Cerebellar cortex (tissue), 1 donor: ENCODE measurements at places on chromosomes 7 and 10.

DNA sequence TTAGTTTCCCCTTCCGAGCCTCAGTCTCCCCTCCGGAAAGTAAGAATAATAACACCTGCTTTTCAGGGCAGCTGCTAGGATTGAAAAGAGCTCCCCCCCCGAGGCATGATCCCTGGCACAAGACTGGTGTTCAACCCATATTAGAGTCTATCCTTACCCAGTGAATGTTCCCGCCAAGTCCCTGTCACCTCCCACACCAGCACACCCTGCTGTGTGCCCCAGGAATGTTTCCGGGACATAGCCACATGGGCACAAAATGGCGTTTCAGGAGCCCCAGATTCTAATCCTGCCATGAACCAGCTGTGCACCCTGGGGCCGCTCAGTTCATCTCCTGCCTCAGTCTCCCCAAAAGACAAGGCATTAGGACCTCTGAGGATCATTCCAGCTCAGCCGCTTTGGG, 563 bp downstream of the MUC17 start:
- no peak for DNase-seq

DNA sequence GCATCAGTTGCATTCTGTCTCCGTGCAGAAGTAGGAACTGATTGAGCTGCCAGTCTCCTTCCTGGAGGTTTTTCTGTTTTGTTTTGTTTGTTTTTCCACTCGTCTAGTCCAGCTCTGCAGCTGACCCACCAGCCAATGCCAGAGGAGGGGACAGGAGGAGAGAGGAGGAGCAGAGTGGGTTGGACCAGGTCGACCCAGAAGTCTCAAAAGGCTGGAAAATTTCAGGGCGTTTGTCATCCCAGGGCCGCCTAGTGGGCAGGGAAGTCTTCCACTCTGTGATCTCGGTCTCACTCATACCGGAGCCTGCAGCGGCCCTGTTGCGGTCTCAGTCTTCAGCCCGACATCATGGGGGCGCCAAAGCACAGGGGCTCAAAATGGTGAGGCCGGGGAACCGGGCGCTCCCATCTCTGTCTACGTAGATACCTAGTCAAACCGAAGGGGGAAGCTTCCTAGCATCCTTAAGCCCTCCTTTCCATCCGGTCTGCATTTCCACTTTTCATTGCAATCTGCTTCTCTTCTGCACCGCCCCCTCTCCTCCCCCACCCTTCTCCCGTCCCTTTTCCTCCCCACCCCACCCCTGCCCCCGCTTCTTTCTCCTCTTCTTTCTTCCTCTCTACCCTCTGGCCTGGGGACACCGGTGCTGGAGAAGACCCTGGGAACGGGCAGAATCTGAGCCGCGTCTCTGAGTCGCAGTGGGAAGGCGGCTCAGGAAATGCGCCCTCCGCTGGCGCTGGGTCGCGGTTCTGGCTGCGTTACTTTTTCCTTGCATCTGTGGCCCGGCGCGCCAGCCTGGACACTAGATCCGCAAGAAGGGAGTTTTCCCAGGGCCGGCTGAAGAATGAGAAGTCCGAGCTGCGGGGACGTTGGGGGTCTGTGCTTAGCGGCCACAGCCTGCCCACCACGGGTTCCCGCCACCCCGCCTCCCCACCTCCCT, 16.2 kb upstream of the PAX2 start:
- peak; percentile 78 for DNase-seq

- no peak for DNase-seq
Observed at GRCh38 chr10:13644866-13645265, 58.1 kb downstream of the PRPF18 start.

GRCh38 chr7:4073052-4073451, 609.0 kb upstream of the FOXK1 start:
- no peak for DNase-seq

DNA sequence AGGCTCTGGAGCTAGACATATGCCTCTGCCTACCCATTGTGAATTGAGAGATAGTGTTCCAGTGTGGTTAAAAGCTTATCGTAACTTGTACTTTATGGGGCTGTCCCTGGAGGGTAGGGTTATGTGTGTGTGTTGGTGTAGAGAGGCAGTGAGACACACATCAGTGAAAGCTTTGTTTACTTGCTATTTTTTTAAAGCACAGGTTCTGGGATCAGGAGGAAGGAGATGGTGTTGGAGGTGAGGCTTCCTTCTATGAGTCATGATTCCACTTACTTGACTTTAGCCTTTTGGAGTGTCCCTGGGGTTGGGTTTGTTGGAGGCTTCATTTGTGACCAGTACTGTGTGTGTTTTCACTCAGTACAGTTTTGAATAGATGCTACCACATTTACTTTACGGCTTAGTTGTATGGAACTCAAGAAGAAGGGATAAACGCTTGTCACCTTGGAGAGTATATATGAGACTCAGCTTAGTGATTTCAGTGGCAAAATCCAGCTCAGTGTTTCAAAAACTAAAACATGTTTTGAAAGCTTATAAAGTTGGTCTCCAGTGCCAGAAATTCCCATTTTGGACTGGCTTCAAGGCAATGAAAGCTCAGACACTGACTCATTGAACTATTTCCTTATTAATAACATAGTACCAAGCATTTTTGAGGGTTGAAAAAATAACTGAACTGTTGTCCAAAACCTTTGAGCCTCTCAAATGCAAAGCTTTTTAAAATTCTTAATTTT, 106.2 kb downstream of the PLXDC2 start:
- DNase-seq = no peak
